ENCODE measurements at places on chromosomes 5 and 9.

GRCh38 chr5:15521381-15522186, 21.6 kb downstream of the FBXL7 start:
- DNase-seq = no peak

- no peak for DNase-seq
These were observed 87.2 kb downstream of the LMNB1 start for GRCh38 chr5:126864042-126864688.

- DNase-seq = no peak
These were observed 1.4 kb upstream of the IPPK start for GRCh38 chr9:92671323-92671722.

GRCh38 chr5:140182803-140183367, 7.9 kb downstream of the CYSTM1 start:
- no peak for DNase-seq

GRCh38 chr9:74598874-74599273, 101.7 kb downstream of the RORB start:
- DNase-seq = no peak

GRCh38 chr9:78356634-78357033, 59.7 kb downstream of the PSAT1 start:
- no peak for DNase-seq

DNA sequence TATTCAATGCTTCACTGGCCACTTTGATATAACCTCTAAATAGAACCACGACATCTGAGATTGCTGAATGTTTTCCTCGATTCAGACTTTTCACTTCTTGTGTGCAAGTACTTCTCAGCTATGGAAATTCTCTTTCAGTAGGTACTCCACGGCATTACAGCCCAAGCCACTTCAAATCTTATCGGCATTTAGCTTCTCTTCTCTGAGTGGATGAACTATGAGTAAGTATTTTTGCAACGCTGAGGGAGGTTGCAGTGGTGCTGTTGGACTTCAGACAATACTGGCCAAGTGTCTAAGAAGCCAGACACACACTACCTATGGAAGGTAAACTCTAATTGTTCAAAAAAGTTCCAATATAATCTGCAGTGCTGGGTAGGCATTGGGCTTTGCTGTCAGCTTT, 60.1 kb downstream of the FBN2 start:
- DNase-seq = no peak

DNA sequence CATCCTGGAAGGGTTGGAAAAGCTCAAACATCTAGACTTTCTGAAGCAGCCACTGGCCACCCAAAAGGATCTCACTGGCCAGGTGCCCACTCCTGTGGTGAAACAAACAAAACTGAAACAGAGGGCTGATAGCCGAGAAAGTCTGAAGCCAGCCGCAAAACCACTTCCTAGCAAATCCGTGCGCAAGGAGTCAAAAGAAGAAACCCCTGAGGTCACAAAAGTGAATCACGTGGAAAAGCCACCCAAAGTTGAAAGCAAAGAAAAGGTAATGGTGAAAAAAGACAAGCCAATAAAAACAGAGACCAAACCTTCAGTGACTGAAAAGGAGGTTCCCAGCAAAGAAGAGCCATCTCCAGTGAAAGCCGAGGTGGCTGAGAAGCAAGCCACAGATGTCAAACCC, 87.6 kb downstream of the MAP1B start:
- DNase-seq = peak; percentile 43

GRCh38 chr5:172913117-172913850, 45.9 kb upstream of the RPL26L1 start:
- DNase-seq = no peak

DNA sequence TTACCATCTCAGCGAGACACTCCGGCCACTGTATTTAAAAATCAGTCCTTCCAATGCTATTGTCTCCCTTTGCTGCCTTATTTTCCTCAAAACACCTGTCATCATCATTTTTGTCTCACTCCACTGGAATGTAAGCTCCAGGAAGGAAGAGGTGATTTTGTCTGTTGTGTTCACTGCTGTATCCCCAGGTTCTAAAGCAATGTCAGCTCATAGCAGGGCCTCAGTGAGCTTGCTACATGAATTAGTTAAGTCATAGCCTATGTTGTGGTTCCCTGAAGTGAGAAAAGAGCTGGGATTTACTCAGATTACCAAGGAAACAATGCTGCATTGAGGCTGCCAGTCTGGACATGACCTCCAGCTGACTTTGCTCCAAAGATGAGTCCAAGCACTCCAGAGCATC, 137.6 kb upstream of the RASEF start:
- DNase-seq = no peak

DNA sequence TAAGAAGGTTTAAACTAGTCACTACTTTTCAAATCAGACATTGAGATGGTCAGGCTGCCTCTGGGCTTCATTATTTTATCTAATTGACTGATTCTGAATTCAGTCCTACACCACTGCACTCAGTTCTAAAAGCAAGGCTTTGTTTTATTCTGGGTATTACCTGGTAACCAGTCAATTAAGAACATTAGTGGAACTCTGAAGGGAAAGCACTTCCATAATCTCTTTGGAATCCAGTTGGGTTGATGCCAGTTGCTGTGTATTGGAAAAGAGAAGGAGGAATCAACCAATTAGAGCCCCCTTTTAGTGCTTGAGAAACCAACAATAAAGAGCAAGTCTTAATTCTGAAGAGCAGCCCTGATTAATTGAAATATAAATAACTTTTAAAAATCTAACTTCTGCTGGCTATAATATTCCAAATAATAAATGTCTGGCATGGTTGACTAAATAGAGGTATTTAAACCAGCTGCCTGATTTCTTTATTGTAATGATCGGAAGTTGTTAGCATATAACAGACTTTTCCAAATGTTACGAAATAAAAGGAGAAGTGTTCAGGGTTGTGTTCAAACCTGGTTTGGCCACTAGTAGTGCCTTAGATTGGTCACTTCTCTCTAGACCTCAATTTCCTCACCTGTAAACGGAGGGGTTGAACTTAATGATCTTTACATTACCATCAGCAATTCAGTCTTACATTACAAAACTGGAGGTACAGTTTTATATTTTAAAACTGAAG, 32.0 kb downstream of the CPEB4 start:
- no peak for DNase-seq

DNA sequence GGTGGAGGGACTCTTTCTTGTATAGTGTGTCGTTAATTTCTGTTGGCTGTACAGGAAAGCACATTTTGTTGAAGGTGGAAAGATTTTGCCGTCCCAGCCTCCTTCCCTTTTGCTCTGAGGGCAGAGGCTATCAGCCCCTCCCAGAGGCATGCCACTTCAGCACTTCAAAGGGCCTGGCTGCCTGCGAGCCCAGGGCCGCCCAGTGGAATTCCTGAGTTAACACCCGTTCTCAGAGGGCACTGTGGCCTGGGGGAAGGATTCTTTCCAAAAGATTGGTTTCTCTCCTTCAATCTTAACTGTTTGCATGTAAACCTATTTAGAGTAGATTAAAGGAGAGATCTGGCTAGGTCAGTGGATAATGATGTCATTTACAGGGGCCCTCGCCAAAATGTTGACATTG, 238.6 kb downstream of the FANCC start:
- DNase-seq = no peak

- no peak for DNase-seq
These were observed 1.2 kb upstream of the CKS2 start for GRCh38 chr9:89309608-89310474.

DNA sequence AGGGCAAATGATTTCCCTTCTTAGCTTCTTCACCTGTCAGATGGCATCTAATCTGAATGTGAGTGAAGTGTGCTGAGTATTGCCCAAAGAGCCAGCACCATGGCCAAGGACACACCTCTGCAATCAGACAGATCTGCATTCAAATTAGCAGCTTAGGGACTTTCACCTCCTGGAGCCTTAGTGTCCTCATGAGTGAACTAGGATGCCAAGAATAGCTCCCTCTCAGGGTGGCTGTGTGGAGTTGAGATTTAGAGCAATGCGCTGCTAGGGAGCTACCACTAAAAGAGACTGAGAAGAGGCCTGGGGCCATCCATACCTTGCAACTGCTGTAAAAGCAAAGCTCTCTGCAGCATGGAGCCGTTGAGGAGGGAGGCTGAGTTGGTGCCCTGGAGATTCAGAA, 1.4 kb downstream of the CIZ1 start:
- no peak for DNase-seq

- no peak for DNase-seq
These were observed 588.3 kb downstream of the EBF1 start for GRCh38 chr5:158511454-158511853.

DNA sequence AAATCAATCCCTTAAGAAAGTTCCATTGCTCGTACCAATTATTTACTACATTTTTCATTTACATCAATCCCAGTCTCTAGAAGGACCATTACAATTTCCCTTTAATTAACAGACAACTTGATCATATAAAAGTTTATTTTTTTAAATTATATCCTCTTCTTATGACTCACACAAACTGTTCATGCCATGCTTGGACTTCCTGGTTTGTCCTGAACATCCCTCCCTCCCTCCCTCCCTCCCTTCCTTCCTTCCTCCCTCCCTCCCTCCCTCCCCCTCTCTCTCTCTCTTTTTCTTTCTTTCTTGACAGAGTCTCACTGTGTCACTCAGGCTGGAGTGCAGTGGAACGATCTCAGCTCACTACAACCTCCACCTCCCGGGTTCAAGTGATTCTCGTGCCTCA, 11.6 kb upstream of the CLTB start:
- no peak for DNase-seq

DNA sequence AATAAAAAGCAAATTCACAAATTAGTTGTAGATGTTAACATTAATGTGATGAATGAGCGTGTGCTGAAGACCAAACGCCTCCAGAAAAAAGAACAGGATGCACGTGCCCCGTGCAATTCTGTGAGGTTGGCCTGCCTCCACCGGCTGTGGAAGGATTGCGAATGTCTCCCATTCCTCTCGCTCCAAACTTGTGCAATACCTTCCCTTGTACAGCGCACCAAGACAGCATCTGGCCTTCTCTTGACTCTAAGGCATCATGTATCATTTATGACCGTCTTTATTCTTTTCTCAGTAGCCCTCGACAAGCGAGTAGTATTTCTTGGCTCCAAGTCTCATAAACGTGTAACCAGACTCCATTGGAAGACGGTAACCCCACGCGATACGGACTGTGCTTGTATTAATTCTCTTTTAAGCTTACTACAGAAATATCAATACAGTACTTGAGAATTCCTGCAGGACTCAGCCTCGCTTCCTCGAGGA, 1.5 kb upstream of the TESK1 start:
- no peak for DNase-seq

- no peak for DNase-seq
These were observed 37.2 kb upstream of the S1PR3 start for GRCh38 chr9:88954066-88954465.

GRCh38 chr5:153372425-153373129, 117.9 kb upstream of the GRIA1 start:
- no peak for DNase-seq

DNA sequence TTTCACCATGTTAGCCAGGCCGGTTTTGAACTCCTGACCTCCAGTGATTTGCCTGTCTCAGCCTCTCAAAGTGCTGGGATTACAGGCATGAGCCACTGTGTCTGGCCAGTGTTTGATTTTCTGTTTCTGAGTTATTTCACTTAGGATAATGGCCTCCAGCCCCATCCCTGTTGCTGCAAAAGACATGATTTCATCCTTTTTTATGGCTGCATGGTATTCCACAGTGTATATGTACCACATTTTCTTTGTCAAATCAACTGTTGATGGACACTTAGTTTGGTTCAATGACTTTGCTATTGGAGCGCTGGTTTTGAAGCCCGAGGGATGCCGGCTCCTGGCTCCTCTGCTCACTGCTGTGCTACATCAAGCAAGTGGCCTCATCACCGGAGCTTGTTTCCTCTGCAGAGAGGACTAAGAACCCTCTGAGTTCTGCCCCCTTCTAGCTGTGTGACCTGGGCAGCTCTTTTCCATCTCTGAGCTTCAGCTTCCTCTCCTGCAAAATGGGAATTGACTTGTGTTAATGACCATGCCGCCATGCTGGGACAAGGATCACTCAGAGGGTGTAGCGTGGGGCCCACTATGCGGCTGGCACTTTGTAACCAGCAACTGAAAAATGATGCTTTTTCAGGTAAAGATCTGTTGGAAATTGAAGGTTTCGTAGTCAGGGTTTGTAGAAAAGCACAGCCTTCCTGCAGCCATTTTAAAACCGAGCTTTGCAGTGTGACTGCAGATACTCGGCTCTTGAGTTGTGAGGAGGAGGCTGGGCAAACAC, 4.6 kb upstream of the NEURL1B start:
- DNase-seq = no peak

GRCh38 chr9:108811944-108812343, 43.8 kb downstream of the ACTL7B start:
- no peak for DNase-seq

DNA sequence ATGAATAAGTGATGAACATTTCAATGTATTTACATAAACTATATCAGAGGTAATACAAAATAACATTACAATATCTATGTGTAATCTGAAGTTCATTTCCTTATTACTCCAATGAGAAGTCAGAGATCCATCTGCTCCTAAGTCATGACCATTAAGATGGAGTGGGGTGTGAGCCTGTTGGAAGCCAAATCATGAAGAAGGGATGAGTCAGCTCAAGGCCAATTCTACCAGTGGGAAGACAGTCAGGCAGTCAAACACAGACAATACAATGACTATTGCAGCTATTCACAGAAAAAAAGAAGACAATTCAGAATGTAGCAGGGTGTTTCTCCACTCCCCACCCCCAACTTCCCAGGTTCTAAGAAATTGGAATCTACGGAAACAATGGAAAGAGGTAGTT, 155.0 kb downstream of the NFIB start:
- DNase-seq = no peak

DNA sequence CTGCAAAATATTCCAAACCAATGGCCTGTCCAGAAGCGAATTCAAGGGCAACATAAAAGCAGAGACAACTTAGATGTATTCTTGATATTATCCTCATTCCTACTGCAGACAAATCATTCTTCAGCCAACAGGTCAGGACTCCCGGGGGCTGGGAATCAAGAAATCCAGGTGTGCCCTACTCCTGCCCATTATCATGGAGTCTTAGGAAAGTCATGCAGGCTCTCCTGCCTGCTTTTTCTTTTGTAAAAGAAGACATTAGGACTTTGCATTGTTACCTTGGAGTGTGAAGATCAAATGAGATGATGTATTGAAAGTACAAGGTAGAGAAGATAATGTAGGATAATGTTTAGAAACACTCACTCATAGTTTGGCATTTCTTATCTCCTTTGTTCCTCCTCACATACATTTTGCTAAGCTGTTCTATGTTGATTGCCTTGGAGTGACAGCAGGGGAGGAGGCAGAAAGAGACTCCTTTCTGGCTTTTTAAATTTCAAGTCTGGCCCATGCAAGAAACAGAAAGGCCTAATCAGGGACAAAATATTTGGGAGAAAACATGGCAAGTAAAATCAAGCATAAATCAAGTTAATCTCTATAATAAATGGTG, 113.8 kb downstream of the SV2C start:
- DNase-seq = no peak

DNA sequence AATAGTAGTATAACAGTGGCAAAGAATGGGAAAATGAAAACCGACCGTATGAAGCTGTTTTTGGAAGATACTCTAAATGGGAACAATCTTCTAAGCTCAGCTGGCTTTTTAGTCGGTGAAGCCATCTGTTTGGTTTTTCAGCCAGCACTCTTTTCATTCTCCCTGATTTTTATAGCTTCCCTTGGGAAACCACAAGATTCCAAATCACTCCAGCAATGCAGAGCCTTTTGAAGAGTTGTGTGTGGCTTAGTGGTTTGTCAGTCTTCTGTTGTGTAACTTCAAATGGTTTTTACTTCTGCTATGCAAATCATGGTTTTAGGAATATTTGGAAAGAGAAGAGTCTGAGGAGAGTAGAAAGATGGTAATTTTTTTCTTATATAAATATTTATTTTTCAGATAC, 180.7 kb downstream of the KDM4C start:
- DNase-seq = no peak
